Body of pancreas (tissue), 4 donors: ENCODE measurements at places on chromosomes 16 and 17. TPM values are rescaled to one million over a fixed set of nuclear protein-coding genes. Genes with fewer than 3 reads are reported as not detected.

The ATP1B2 gene
- 0.78 TPM for total RNA-seq

The ACSM2A gene
- not detected for total RNA-seq

The UTS2R gene
- not detected for total RNA-seq

The C1QTNF1 gene
- 50.1 TPM for total RNA-seq

The ORAI3 gene
- total RNA-seq = 27.2 TPM

The OTOP2 gene
- not detected for total RNA-seq

The NACA2 gene
- 1.6 TPM for total RNA-seq

The CDK3 gene
- 3.4 TPM for total RNA-seq

The B3GNT9 gene
- total RNA-seq = 8.3 TPM

The PRSS53 gene
- 6.0 TPM for total RNA-seq

The SLC47A2 gene
- total RNA-seq = not detected

The GJD3 gene
- 1.3 TPM for total RNA-seq

DNA sequence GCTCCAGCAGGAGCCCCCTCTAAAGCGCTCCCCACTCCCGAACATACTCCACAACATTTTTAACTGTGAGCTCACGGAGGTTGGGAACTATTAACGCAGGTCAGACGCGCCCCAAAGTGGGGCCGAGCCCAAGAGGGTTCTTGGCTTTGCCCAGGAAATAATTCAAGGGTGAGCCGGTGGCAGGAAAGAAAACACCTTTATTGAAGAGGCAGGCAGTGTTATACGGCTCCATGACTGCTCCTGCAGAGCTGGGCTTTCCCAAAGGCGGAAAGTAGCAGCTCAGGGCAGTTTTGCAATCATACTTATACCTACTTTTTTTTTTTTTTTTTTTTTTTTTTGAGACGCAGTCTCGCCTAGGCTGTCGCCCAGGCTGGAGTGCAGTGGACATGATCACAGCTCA is 6.2 kb downstream of the ADCY9 start:
- no peak for DNase-seq

GRCh38 chr16:53968896-53969295 is 264.9 kb downstream of the FTO start:
- no peak for DNase-seq

DNA sequence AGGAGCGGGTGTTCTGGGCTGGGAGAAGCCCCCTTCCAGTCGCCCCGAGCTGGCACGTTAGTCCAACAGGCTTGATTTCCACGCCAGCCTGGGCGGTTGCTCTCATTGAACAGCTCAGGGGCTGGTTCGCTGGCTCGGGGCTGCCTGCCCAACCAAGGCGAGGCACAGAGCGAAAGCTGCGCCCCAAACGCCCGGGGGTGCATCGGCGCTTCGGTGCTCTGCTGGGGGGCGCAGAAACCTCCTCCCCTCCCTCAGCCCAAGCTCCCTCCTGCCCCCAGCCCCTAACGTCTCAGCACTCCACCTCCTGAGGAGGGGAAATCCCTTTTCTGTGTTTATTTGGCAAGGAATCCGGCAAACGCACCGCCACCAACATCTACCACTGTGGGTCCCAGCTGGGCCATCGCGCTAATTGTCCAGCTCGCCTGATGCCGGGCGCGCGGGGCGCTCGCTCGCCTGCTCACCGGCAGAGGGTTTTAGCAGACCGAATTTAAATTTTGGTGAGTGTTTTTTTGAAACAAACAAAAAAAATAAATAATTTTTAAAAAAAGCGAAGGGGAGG is 29.5 kb upstream of the RBFOX1 start:
- peak; percentile 6 for DNase-seq

GRCh38 chr17:57092171-57092570 is 7.1 kb downstream of the AKAP1 start:
- no peak for DNase-seq

- no peak for DNase-seq
These were observed 1722.7 kb downstream of the TP53TG3F start for GRCh38 chr16:35182043-35182677.

DNA sequence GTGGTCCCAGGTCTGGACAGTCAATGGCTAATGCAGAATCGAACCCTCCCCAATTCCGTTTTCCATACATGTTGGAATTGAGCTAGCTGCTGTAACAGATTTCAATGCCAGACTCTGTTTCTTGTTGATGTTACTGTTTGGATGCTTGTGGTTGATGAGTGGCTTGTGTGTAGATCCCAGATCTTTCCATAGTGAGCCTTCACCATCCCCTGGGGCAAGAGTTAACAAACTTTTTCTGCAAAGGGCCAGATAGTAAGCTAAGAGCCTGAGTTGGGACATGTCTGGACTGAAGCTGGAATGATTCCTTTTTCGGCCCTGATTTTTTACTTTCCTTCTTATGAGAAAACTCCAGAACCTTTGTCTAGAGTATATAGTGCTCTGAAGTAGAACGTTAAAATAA is 296.3 kb downstream of the CPPED1 start:
- DNase-seq = no peak

DNA sequence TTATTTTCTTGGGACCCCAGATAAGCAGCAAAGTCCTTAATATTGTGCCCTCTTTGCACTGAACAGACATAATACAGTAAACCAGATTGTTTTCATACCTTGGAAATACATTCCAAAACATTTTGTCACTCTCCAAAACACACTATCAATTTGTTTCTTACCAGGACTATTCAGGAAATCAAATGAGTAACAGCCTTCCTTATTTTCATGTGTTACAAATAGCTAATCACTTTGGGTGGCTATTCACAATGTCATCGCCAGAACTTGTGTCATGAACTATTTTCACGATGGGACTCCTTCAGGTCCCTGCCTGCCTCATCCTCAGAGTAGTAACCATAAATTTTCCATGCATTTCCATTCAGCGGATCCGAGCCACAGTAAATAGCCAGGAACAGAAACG is 104.5 kb downstream of the MAP2K6 start:
- DNase-seq = no peak

DNA sequence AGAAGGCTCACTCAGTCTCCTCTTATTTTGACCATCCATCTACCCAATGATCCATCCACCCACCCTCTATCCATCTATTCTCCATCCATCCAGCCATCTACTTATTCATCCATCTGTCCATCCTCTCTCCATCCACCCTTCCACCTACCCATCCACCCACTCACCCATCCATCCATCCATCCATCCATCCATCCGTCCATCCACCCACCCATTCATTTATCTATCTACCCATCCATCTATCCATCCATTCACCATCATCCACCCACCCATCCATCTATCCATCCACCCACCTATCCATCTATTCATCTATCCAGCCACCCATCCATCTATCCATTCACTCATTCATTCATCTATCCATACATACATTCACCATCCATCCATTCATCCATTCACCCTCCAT is 45.8 kb upstream of the PLCG2 start:
- no peak for DNase-seq

DNA sequence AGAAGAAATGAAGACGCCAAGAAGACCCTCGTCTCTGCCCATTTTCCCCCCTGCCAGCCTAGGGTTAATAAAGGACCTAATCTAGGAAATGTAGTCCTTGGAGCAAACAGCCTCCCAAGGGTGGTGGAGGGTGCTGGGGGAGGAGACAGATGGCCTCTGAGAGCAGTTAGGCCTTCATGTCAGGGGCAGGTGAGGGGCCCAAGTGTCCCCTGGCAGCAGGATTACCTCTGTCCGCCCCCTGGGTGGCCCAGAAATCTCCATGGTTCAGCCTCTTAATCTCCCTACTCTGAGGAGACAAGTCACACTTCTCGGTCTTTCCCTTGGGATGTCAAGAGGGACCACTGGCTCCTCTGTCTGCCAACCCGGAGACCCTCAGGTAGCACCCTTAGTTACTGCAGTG is 365.4 kb upstream of the TNRC6C start:
- no peak for DNase-seq

GRCh38 chr16:24524855-24525677 is 14.3 kb upstream of the RBBP6 start:
- DNase-seq = no peak

DNA sequence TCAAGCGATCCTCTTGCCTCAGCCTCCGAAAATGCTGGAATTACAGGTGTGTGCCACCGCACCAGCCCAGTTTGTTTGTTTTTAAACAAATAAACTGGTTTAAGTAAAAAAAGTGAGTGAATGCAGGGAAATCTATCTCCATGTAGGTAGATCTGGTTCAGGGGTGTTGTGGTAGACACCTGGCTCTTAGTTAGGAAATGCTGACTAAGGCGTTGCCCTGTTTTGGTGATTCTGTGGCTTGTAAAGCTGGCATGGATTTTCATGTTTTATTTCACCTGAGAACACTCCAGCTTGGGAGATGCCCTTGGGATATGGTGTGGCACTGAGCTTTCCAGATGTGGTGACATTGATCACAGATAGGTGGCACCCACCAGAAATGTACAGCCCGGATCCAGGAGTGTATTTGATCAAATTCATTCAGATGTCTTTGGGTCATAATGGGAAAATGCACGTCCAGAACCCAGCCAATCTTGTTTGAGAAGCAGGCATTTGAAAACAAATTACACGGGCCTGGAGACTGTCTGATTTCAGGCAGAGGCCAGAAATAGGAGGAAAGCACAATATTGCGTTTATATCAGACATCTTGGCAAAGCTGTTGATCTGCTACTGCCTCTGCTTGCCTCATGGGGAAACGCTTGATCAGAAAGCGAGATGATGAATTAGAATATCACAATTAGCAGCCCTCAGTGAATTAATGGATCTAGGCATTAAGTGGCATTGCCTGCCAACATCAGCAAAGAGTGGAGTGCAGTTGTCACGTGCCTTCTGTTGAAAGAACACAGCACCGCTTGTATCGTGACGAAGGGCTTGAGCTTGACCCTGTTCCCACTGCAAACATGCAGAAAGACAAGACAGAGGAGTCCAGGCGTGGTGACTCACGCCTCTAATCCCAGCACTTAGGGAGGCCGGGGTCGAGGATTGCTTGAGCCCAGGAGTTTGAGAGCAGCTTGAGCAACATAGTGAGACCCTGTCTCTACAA is 7.3 kb upstream of the IL34 start:
- peak; percentile 55 for DNase-seq

- DNase-seq = peak; percentile 27
These were observed 111.4 kb downstream of the UTP18 start for GRCh38 chr17:51371732-51372151.

- DNase-seq = no peak
These were observed 233.1 kb upstream of the WSCD1 start for GRCh38 chr17:5837055-5837491.

DNA sequence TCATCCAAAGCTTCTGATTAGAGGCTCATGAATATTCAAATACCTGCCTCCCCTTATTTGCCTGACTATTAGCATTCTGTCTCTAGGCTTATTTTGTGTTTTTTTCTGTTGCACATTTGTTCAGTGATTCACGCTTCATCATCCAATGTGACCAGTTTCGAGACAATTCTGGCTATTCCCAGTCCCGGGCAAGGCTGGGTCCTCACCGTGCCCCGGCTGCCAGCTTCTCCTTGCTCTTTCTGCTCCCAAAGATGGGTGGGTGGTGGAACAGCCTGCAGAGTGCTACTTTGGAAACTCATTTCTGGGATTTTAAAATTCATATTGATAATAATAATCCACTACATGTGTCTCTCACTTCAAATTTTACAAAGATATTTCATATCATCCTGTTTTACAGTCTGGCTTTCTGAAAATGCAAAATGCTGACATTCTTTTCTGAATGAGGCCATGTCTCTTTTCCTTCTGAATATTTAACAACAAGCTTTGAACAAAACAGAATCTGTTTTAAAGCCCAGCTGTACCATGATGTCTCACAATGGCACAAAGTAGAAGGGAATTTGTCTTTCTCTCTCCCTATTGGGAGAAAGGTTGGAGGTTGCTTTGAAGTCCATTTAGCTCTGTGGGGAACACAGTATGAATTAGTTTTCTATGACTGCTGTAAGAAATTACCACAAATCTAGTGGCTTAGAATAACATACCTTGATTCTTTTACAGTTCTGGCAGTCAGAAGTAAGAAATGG is 116.9 kb upstream of the CDH13 start:
- no peak for DNase-seq

DNA sequence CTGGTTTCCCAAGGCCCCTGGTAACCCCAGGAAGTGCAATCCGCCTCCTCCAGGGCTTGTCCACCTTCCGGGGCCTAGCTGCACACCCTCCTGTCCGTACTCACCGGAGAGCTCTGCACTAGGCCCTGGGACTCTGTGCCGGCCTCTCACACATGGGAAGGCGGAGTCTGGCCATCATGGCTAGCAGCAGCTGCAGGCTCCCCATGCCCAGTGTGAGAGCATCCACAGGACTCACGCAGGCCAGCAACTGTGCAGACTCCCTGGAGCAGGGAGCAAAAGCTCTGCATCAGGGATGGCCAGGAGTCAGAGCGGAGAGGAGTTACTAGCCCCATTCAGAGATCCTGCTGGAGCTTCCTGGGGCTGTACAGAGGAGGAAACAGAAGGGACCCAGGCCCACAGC is 20.2 kb downstream of the FOXN1 start:
- DNase-seq = peak; percentile 69

- no peak for DNase-seq
These were observed 22.0 kb downstream of the MTHFSD start for GRCh38 chr16:86533076-86533475.

DNA sequence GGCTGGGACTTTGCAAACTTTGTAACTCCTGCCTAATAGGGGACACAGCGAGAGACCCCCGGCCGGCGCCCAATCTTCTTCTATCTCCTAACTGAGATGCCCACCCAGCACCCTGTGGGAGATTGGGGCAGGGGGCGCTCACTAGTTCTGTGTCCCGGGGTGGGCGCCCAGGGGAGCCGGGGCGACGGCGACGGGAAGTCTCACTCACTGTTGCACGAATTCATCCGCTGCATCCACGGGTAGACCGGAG is 3.9 kb upstream of the HOXB5 start:
- DNase-seq = no peak

GRCh38 chr17:68693466-68693865 is 92.3 kb upstream of the FAM20A start:
- no peak for DNase-seq

DNA sequence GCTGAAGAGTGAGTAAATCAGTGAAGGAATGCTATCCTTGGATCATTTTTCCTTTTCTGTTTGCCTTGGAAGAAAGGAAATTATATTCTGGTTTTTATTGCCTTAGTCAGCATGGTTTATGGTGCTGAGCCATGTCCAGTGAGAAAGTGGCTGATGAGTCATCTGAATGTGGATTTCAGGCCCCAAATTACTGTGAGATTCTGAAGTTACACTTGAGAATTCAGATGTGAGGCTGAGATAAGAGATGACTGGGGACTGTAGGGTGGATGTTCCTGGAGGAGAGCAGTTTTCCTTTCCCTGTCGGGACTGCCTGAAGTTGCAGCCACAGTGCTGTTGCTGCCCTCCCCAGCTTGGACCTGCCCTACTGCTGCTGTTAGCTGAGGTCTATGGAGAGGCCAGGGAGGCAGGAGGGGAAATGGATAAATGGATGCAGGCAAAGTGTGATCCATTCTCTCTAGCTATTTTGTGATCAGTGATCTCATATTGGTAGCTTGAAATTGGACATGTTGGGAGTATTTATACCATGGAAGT is 4.2 kb upstream of the MAP3K14 start:
- DNase-seq = no peak
